Effector CD8-positive, alpha-beta T cell (primary cell): ENCODE measurements at places on chromosomes 6 and 20.

DNA sequence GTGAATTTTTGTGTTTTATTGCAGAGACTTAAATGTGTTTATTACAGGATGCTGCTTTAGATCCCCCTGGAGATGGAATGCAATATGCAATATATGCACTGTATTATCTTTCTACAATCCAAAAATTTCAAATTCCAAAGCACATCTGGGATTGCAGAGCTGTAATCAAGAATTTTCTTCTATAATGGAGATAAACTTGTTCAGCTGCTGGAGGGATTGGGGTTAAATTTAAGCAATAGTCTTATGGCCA, 66.4 kb downstream of the MKKS start:
- no peak for DNase-seq

- no peak for DNase-seq
These were observed 343.8 kb downstream of the SYNE1 start for GRCh38 chr6:152293404-152293803.

DNA sequence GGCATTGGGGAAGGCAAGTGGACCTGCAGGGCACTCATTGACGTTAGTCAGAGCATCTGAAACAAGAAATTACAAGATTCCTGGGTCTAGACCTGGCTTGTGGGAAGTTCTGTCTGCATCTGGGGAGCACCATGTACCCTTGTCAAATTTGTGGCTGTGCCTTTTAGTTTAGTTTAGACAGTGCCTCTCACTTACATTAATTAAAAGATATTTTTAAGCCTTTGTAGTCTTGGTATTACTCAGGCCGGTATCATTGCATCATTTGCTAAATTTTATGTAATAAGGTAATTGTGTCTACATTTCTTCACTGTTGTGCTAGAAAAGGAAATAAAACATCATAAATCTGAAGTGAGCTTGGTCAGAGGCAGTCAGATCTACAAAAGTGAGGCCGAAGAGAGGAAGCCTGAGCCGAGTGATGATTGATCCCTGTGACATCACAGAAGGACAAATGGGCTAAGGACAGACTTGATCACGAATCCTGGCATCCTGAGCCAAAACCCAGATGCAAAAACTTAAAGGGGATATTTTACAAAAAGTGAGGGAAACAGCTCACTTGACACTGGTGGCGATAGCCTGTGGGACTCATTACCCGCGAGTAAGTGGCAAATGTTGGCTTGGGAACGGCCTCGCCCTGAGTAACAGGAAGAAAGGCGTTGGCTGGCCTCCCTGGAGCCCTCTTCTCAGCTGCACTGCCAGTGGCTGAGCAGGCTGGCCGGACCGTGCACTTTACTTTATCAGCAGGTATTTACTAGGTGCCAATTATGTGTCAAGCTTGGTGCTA, 106.5 kb downstream of the TCP11 start:
- no peak for DNase-seq

- DNase-seq: no peak
These were observed 267.6 kb upstream of the SGK1 start for GRCh38 chr6:134585517-134585873.
